ENCODE measurements at places on chromosomes 1 and 21. TPM values are rescaled to one million over a fixed set of nuclear protein-coding genes. Genes with fewer than 3 reads are reported as not detected.

The NBPF20 gene
- total RNA-seq: 1.0 TPM

The CRTC2 gene
- 24.6 TPM for total RNA-seq

The IL10 gene
- not detected for total RNA-seq

The F3 gene
- 246 TPM for total RNA-seq

The IFNLR1 gene
- total RNA-seq: 3.6 TPM

The NBPF4 gene
- total RNA-seq: not detected

The SLX9 gene
- total RNA-seq: 52.1 TPM

The PLCH2 gene
- total RNA-seq: 0.12 TPM

The SAMD13 gene
- 0.94 TPM for total RNA-seq

The CD5L gene
- not detected for total RNA-seq

The RNU1-2 gene
- total RNA-seq: under 0.01 TPM

The VPS45 gene
- total RNA-seq: 12.5 TPM

The MATN1 gene
- total RNA-seq: not detected

The SYT11 gene
- 13.2 TPM for total RNA-seq

The LHX4 gene
- total RNA-seq: 0.14 TPM

The OR6K3 gene
- total RNA-seq: not detected

The RSRP1 gene
- 32.4 TPM for total RNA-seq

The KCND3 gene
- total RNA-seq: not detected

The MYOM3 gene
- 1.7 TPM for total RNA-seq

The C1QTNF12 gene
- 1.7 TPM for total RNA-seq

The NTMT2 gene
- total RNA-seq: not detected

The OR13G1 gene
- not detected for total RNA-seq

The NCDN gene
- total RNA-seq: 12.5 TPM

The RBP7 gene
- 11.8 TPM for total RNA-seq

The GABRD gene
- not detected for total RNA-seq

The HPCA gene
- total RNA-seq: not detected

The KIF17 gene
- 1.8 TPM for total RNA-seq

The ICOSLG gene
- total RNA-seq: 0.29 TPM

The LPAR3 gene
- 1.2 TPM for total RNA-seq

The TSSK3 gene
- total RNA-seq: 0.58 TPM

The PTGS2 gene
- 8.7 TPM for total RNA-seq

The PLEKHA6 gene
- 10.4 TPM for total RNA-seq

The UMODL1 gene
- total RNA-seq: not detected

The HFM1 gene
- total RNA-seq: 0.94 TPM

The ST6GALNAC5 gene
- 1.4 TPM for total RNA-seq

The FMN2 gene
- total RNA-seq: 0.43 TPM

The HSD17B7 gene
- total RNA-seq: 39.9 TPM

The RGS5 gene
- 0.36 TPM for total RNA-seq

The S100A7 gene
- total RNA-seq: not detected

The PRAMEF1 gene
- not detected for total RNA-seq

The SLC26A9 gene
- not detected for total RNA-seq

The LGR6 gene
- total RNA-seq: not detected

The EXO5 gene
- total RNA-seq: 7.3 TPM

The DCST1 gene
- not detected for total RNA-seq

The AVPR1B gene
- total RNA-seq: not detected

The PLD5 gene
- 3.7 TPM for total RNA-seq

Data from epithelial cell of proximal tubule (primary cell).